Cerebellum (tissue), 4 donors: ENCODE measurements at places on chromosomes 6 and 20. TPM values are rescaled to one million over a fixed set of nuclear protein-coding genes. Genes with fewer than 3 reads are reported as not detected.

The OXT gene
- not detected for total RNA-seq

DNA sequence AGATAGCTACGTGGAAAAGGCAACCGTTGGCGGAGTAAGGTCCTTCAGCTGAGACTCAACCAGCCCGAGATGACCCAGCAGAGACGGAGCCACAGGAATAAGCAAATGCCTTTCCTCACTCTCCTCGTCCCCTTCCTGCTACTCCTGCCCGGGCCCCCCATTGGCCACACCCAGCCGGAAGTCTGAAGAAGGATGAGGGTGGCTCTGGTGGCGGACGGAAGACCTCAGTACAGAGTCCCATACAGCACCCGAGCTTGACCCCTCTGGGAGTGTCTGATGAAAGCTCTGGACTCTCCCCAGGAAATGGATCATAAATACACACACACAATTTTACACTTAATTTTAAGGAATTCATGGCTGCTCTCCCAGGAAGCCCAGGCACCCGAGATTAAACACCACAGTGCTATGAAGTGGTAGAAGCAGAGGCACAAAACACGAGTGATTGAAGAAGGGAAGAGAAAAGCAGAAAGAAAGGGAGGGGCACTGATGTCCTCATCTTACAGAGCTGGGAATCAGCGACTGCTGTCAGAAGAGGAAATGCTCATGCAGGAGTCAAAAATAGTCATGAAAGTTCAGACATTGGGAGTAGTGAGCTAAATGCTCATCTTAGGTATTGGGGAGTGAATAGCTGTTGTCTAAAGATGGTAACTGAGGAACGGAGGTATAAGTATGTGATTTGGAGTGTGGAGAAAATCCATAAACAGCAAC lies 125.6 kb downstream of the BANF2 start:
- DNase-seq, result no peak

The SCUBE3 gene
- total RNA-seq, result 2.5 TPM

The KCNQ5 gene
- total RNA-seq, result 4.1 TPM

The TFAP2B gene
- 9.4 TPM for total RNA-seq

DNA sequence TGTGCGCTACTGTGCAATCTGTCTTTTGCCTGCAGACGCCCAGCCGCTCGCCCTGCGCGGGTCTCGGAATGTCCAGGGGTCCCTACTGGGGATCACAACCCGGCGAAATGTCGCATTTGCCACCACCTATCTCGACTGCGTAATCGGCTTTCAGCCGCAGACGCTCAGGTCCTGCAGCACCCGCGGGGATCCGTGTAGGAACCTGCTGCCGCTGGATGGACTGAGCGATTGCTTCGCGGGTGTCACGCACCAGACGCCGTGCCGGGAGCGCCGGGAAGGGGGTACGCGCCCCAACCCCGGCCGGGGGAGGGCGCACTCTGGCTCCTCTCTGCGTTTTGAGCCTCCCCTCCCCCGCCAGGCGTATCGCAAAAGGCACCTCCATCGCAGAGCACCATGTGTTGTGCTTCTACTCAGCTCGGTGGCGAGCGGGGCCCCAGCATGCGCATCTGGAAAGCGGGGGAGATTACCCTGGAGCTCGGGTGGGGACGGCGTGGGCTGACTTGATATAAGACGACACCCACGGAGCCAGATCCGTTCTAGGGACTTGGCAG lies 747 bp upstream of the PTPRA start:
- DNase-seq, result peak; percentile 58
